Activated T-helper 1 cell treated with anti-CD3 and anti-CD28 coated beads, Interleukin-2, amount 50 U/mL, for 16 hours (primary cell): ENCODE measurements at places on chromosomes 6 and 20.

DNA sequence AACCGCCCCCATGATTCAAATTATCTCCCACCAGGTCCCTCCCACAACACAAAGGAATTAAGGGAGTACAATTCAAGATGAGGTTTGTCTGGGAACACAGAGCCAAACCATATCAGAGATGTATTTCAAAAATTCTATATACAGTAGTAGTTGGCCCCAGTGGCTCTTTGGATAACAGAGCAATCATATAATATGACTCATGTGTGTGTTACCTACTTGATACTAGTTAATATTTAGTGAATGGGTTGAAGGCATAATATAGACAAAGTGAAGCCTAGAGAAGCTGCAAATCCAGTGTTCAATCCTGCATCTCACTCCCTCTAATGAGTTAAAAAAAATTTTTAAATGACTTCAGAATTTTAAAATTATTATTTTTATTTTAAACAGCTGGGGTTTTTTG, 43.2 kb downstream of the KAT14 start:
- no peak for DNase-seq

GRCh38 chr20:40941133-40941610, 87.5 kb upstream of the TOP1 start:
- DNase-seq, result no peak

- no peak for DNase-seq
Observed at GRCh38 chr6:155004017-155004416, 8.9 kb downstream of the TIAM2 start.

DNA sequence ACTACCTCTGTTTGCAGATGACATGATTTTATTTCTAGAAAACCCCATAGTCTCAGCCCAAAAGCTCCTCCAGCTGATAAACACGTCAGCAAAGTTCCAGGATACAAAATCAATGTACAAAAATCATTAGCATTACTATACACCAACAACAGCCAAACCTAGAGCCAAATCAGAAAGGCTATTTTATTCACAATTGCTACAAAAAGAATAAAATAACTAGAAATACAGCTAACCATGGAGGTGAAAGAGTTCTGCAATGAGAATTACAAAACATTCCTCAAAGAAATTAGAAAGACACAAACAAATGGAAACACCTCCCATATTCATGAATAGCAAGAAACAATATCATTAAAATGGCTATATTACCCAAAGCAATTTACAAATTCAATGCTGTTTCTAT, 65.6 kb upstream of the HTR1E start:
- DNase-seq, result no peak

- DNase-seq, result no peak
Observed at GRCh38 chr6:20954315-20954714, 420.1 kb downstream of the CDKAL1 start.

DNA sequence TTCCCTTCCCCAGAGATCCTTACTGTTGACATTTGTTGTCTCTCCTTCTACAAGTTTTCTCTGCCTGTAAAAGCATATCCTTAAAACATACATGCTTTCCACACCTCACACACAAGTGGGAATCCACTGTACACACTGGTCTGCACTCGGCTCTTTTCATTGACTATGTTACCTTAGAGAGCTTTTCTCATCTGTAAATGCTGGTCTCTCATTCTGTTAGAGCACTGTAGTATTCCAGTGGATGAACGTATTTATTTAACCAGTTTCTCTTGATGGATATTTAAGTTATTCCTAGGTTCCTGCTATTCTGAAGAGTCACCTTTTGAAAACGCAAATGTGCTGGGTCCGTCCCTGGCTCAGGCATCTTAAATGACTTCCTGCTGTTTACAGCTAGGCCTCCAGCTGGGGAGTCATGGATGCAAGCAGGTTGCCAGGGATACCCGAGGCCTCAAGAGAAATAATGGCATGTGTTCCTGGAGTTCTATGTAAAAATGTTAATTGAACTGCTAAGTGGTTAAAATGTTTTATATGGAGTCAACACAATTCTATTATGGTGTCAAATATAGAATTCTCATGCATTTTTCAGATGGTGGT, 61.1 kb upstream of the TGM3 start:
- DNase-seq, result no peak

DNA sequence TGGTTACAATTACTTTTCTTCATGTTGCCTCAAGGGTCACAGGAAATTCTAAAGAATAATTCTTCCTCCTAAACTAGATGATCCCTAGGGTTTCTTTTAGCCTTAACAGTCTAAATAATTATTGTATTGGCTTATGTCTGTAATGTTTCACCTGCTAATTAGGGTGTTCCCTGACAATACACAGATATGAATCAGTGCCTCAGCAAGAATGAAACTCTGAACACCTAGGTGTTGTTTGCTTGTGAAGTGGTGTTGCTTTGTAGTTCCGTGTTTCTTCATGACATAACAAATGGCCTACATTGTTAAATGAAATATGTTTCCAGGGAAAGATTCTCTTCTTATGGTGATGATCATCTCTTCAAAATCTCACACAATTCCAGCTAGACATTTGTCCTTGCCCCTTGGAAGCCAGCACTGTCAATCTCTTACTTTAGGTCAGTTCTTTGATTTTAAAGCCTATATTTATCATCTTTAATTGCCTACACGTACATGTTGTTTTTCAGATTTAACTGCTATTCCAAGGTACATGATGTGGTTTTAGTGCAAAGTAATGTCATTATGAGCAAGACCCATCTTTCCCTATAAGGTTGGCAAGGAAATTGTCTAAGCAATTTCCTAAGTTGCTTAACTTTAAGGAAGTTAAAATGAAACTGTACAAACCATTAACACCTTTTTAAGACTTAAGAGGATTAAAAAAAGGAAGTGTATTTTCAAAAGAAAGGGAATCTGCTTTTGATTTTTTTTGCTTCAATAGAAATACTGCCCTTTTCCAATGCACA, 111.9 kb downstream of the TBC1D7 start:
- DNase-seq, result no peak

- DNase-seq, result peak; percentile 44
Observed at GRCh38 chr6:31737991-31738979, 1.5 kb upstream of the MSH5 start.

DNA sequence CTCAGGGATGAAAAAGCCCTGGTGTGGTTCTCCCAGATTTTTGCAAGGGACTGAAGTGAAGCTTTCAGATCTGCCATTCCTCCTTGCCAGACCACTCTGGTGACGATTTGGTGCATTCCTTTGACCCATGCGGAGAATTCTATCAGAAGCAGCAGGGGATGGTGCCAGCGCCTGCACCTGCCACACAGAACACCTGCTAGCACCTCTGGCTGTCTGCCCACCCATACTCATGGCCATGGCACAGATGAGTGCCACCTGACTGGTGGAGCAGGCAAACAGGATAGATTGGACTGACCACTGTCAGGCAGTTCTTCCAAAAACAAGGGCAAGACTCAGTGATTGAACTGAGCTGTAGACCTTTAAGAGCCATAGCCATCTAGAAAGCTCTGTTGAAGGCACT, 107.1 kb downstream of the CDYL start:
- DNase-seq, result no peak

GRCh38 chr20:49696594-49696993, 17.1 kb downstream of the B4GALT5 start:
- DNase-seq, result no peak

DNA sequence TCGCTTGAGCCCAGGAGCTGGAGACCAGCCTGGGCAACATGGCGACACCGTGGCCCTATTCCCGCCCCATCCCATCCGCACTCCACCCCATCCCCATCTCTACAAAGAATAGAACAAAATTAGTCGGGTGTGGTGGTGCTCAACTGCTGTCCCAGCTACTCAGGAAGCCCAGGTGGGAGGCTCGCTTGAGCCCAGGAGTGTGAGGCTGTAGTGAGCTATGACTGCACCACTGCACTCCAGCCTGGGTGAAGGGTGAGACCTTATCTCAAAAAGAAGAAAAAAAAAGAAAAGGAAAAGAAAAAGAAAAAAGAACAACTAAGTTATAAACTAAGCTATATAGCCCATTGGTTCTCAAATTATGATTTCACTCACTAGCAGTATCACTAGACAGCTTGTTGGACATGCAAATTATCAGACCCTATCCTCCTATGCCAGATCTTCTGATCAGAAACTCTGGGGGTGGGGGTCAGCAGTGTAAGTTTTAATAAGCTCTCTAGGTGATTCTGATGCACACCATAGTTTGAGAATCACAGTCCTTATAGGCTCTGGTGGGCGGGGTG, 491 bp upstream of the ITCH start:
- no peak for DNase-seq

- DNase-seq, result no peak
Observed at GRCh38 chr6:23704479-23705052, 421.4 kb upstream of the NRSN1 start.

DNA sequence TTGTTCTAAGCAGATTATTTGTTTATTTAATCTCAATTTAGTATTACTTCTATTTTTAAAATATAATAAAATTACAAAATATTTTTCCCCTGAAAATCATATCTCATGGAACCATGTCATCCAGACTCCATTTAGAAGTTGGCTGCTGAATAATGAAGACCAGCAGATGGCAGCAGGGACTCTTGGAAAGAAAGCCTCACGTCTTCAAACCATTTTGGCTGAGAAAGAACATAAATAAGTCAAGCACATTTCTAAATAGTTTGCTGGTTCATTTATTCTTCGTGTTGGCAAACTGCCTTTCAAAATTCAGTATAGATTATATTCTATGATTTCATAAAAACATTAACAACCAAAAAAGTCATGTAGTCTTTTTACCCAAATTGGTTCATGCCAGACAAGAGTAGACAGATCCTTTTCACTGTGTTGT, 71.7 kb downstream of the RCAN2 start:
- no peak for DNase-seq

DNA sequence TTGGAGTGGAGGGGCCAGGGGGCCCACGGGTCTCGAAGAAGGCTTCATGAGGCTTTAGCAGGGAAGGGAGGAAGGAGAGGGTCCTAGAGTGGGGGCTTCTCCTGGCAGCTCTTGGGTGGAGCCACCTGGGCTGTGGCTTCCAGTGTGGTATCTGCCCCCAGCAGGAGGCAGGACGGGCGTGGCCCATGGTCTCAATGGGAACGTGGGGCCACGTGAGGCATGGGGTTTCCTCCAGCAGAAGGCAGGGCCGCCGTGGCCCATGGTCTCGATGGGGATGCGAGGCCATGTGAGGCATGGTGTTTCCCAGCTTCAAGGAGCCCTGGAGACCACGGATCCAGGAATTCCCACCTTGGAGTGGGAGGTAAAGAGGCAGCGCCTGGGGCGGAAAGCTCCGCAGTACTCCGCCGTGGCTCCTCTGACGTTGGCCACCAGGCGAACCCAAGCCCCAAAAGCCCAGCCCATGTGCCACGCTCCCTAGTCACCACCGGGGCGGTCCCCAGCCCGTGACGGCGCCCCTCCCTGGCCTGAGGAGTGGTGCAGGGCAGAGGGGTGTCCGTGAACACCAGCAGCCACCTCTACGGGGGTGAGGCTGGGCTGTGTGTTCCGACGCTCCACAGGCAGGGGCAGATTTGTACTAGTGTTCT, 62.0 kb upstream of the GATA5 start:
- DNase-seq, result no peak

- DNase-seq, result peak; percentile 3
Observed at GRCh38 chr6:157143171-157143889, 180.0 kb downstream of the TMEM242 start.

DNA sequence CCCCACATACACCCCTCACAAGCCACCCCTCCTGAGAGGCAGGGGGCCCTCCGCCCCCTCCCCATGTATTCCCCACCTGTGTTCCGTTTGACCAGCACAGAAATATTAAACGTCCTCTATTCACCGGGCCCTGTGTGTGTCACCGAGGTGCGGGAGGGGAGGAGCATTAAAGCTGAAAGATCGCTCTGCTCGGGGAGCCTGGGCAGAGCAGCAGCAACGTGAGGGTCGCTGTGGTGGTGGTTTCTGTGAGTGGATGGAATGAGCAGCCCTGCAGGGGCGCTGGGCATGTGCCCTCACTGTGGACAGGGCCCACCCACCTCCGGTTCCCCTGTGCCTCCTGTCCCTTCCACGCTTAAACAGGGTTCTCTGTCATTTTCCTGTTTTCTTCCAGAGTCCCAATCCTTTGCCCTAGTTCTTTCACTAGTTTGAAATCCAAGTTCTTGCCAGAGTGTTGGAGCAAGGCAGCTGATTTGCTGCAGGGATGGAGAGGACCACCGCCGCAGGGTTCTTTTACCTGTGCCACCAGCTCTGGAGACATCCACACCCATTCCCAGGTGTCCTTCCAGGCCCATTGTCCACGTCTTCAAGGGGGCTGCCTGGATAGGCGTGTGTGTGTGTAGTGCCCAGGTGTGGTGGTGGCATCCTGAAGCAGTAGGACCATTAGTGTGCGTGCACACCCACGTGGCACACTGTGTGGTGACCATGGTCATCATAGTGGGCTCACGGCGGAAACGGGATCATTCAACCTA, 37.6 kb upstream of the MDFI start:
- DNase-seq, result no peak

DNA sequence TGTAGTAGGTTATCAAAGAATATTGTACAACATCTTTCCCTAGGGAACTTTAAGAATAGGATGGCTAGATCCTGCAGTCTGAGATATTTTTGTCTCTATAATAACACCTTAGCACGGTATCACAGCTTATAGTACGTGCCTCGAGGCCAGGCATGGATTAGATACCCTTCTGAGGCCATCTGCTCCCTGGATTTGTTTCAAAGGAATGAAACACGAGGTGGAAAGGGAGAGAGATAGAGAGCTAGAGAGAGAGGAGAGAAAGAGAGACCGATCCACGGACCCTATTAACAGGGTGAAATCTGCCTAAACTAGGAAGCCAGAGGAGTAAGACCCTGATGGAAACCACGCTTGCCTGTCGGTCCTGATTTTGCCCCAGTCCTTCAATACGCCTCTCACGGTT, 92.5 kb downstream of the CD83 start:
- DNase-seq, result no peak

DNA sequence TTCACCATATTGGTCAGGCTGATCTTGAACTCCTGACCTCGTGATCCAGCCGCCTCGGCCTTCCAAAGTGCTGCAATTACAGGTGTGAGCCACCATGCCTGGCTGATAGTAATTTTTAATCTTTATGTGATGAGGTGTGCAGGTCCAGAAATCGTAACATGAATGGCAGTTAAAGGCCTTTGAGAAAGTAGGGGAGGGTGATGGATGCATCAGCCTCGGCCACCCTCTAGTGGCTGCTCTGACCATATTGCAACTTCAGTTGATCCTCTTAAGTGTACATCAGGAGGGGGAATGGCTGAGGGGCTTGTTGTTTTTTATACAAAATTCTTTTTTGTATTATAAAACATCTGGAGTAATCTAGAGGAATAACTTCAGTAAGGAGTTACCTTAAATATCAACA, 193.0 kb downstream of the ZFAND3 start:
- DNase-seq, result no peak

GRCh38 chr6:6546318-6547109, 42.0 kb upstream of the LY86 start:
- no peak for DNase-seq
